Stimulated activated naive CD4-positive, alpha-beta T cell treated with Interleukin-2 at 50 U/mL for 16 hours (primary cell): ENCODE measurements at places on chromosomes 3 and 15.

GRCh38 chr3:33006571-33007286, 55.3 kb downstream of the CCR4 start:
- peak; percentile 50 for DNase-seq

- no peak for DNase-seq
Measured at GRCh38 chr3:74520895-74521294, 93.6 kb downstream of the CNTN3 start.

DNA sequence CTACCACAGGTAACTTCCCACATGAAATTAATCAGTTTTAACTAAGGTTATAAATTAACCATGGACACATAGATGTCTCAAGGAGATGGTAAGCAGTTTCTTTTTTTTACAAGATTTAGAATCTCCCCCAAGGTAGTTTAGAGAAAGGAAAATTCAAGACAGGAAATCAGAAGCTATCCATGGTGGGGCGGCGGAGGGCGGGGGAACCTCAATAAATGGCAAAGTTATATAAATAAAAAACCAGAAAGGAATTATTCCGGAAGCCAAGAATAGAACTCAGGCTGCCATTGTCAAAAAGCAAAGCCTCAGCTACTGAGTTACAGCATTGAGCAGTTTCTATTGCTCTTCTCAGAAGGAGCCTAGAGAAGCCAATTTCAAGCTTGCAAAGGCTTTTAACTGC, 172.1 kb upstream of the SMAD3 start:
- no peak for DNase-seq

- DNase-seq = no peak
Measured at GRCh38 chr3:54527521-54527920, 400.3 kb downstream of the LRTM1 start.

DNA sequence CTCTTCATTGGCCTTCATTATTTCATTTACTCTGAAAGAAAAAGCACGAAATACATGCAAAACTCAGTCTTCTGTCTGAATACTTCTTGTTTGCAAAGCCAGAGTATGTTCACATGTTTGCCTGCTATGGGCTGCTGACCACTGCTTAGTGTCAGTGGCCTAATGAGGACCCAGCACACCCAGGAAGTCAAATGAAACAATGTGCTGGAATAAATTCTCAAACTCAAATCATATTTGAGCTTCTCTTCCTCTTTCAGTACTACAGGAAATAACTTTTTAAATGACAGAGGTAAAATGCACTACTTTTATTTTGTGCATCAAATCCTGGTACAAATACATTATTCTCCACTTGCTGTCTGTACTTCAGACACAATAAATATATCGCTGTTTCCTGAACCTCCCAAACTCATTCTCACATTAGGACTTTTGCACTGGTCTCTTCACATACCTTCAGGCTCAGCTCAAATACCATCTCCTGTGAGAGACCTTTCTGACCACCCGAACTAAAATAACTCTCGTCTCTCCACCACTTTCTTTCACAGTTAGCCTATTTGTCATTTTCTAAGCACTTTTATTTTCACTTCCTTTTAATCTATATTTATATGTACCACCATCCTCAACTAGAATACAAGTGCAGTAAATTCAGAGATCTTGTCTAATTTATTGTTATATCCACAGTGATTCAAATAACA, 176.8 kb downstream of the TUSC7 start:
- no peak for DNase-seq

DNA sequence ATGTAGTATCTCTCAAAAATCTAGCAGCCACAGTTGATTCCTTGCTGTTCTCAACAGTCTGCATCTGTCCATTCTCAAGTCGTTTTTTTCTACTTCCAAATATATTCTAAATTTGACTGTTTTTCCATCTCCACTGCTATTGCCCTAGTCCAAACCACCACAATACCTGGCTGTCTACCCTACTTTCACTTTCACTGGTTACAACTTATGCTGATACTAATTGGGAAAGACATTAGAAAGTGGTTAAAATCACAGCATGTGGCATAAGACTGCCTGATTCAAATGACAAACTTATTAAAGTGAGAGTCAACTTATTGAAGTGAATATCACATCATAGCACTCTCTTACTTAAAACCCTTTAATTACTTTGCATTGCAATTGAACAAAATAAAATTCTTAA, 72.6 kb downstream of the CHST2 start:
- DNase-seq = no peak

- DNase-seq = no peak
Measured at GRCh38 chr3:73542136-73542535, 82.6 kb downstream of the PDZRN3 start.

DNA sequence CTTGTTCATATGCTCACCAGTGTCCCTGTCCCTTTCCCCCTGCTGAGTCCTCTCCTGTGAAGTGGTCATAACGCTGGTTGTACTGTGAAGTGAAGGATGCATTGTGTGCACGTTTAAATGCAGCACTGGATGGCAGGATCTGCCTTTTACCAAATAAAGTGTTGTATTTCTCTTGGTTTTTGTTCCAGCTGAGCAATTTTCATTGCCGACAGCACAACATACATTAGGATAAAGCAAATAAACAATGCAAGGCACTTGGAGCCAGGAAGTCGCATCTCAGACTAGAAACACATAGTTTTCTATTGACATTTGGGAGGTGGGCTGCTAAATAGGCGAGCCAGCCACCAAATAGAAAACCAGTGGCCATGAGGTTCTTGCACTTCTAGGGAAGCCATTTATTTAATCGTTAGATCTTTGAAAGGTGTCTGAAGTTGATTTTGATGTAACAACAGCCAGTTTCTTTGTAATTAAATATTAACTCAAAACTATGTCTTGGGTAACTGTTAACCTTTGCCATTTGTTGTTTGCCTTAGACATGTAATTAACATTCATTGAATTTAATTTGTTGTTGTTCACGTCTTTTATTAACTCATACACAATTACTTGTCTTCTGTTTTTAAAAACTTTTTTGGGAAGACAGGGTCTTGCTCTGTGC, 185.3 kb downstream of the FNDC3B start:
- no peak for DNase-seq

DNA sequence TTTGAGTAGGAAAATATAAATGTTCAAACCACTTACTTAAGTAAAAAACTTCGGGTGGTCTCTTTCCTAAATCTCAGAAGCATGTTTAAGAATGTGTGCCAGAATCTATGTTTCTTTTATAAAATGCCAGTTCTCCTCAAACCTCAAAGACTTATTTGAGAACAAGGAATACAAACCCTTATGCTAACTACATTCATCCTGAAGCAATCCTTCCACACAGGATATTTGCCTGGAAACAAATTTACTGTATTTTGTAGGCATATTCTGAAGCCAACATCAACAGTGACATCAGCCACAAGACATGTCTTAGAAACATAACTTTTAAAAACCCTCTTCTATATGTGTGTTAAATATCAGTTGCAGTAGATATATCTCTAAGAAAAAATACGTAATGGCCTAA, 1077.0 kb downstream of the ROBO1 start:
- DNase-seq = no peak

GRCh38 chr15:29435811-29436210, 166.2 kb upstream of the NSMCE3 start:
- DNase-seq = no peak

DNA sequence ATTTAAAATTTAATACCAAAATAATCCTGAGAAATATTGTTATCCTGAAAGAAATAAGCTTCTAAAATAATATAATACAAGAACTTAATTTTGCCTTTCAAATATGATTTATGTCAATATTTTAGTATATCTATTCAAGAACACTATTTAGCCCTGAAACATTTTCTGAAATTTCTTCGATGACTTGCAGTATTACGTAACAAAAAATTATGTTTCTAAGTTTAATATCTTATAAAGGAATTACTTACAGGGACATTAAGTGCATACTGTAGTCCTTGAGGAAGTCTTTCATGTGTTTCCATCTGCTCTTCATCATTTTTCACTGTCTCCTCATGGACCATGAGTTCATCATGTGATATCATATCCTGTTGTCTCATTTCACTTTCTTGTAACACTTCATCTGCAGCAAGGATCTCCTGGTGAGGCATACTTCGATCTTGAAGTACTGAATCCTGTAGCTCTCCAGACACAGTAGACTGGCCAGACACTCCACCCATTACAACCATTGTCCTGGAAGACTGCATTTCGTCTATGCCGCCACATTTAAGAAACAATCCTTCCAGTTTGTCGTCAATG, 62.0 kb downstream of the ZNF148 start:
- DNase-seq = no peak

DNA sequence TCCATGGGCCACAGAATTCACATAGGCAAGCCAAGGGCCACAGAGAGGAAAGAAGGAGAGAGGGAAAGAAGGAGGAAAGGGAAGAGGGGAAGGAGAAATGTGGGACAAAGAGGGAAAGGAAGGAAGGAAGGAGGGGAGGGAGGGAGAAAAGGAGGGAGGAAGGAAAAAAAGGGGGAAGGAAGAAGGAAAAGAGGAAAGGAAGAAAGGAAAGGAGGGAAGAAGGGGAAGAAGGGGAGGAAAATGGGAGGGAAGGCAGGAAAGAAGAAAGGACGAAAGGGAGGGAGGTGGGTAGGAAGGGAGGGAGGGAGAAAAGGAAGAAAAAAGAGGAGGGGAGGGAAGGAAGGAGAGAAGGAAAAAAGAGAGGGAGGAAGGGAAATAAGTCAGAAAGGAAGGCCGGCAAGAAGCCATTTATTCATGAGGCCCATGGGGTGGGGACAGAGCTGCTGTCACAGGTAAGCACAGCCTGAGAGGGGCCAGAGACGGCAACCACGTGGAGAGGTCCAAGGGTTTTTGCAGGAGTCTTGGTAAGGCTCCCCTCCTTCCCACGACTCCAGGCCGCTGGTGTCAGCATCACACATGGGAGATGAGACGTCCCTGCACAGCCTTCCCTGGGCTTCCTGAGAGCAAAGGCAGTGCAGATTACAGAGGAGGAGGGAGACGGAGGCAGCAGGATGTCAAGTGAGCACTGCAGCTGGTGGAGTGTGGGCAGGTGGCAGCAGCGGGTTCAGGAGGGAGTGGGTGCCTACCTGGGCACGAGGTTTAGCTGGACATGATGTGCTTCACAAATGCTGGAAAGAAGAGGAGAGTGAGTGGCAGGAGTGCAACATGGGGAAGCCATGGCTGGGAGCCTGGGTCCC, 5.5 kb downstream of the MYL3 start:
- DNase-seq = no peak

GRCh38 chr15:91521996-91522395, 331.5 kb upstream of the SLCO3A1 start:
- DNase-seq = no peak

DNA sequence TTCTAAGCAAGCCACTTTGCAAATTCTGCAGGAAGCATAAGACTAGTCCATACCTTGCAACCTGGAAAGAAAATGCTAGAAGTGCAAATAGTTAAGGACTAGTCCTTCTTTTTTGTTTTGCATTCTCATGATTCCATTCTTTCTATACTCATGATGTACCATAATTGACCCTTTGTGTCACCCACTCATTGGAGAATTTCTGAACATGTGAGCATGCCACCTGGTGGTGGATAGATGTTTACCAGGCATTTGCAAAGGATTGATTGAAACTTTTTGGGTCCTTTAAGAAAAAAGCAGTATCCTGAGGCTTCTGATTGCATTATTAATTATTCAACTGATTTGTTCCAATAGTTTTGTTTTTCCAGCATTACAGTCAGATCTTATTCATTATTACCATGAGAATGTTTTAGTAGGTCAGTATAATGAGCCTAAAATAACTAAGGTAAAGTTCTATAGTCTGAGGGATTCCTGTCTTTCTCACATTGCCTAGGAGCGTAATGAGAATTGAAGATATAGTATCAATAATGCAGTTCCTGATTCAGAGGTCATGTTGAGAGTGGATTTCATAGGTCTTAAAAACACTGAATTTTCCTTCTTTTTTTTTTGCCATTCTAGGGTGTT, 20.2 kb upstream of the DIPK2A start:
- DNase-seq = peak; percentile 12

GRCh38 chr3:70546679-70547078, 234.2 kb upstream of the MDFIC2 start:
- DNase-seq = no peak

DNA sequence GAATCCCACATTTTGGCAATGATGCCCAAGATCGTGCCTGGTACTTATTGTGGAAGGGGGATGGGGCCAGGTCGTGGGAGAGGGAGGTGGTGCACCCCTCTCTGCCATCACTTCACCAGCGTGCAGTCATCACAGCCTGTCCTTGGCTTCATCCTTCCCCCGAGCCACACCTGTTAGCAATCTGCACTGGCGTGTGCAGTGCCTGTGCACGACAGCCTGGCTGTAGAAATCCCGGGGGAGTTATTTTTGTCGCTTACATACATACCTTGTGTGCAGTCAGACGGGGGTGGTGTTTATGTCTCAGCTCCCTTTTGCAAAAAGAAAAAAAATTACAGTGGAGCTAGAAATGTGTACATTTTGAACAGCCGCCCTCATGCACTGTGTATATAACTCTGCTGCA, 216.0 kb downstream of the TLE3 start:
- DNase-seq = no peak

GRCh38 chr15:75454471-75455378, 3.2 kb upstream of the SIN3A start:
- DNase-seq = peak; percentile 83

DNA sequence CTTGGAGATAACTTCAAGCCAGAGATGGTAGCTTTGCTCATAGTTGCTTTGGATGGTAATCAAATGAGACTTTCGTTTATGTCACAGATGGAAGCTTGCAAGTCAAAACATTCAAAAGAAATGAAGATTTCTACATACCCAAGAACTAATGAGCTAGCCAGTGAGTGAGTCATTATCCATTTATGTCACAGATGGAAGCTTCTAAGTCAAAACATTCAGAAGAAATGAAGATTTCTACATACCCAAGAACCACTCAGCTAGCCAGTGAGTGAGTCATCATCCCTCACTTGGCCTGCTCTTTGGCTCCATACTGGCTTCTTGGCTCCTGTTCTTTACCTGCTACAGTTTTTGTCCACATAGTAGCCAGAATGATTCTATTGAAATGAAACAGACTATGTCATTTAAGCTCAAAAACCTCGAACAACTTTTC, 559.8 kb upstream of the CBLB start:
- DNase-seq = peak; percentile 15

DNA sequence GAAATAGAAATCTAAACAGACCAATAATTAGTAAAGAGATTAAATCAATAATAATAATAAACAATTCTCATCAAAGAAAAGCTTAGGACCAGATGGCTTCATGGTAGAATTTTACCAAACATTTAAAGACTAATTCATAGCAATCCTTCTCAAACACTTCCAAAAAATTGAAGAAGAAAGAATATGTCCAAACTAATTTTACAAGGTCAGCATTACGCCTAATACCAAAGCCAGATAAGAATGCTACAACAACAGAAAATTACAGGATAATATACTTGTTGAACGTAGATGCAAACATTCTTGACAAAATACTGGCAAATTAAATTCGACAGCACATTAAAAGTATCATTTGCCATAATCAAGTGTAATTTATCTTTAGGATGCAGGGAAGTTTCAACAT, 36.1 kb upstream of the CADM2 start:
- no peak for DNase-seq

DNA sequence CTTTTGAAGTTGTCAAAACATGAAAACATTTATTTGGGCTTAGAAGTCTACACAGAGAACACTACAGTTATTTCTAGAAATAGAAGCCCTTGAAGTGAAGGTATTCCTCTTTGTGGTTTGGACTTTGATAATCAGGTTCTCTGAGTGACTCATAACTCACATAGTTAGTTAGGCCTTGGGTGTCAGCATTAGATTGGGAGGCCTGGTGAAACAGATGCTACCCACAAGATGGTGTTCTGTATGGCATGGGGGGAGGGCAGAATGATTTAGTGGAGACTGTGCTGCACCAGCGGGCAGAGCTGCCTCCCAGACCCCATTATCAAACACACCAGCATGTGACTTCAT, 108.9 kb upstream of the ETV5 start:
- no peak for DNase-seq
